ENCODE measurements at places on chromosomes 1 and 21.
A peak's percentile ranks its signal among the peaks of the same experiment; 100 is the strongest.

DNA sequence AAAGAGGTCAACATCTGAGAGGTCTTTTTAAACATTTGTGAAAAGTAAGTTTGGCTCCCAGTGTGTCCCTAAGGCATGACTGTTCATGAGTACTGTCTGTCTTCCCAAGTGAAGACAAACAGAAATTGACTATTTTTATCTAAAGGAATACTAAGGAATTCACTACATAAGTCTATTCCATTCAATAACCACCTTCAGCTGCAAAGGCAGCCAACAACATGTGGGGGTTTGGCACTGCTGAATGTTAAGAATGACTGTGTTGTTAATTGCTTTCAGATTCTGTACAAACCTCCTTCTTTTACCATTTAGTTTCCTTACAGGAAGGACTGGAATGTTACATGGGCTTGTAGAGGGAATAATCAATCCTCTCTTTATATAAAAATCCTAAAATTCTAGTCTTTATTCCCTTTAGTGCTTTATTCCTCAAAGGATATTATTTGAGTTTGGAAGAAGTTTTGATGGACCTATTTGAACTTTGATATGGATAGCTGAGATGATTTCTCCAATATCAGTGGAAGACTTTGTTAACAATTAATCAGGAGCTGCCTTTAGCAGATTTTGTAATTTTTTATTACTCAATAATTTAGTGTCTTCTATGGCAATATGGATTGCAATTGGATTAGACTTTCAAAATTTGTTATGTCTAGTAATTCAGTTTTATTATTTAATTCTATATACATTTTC is 201.7 kb upstream of the CHRM3 start:
- peak; percentile 80 for DNase-seq

GRCh38 chr1:175872588-175872987 is 129.2 kb upstream of the TNR start:
- no peak for DNase-seq

- DNase-seq = no peak
These were observed 599 bp downstream of the MKNK1 start for GRCh38 chr1:46603481-46603857.

GRCh38 chr21:37384416-37384815 is 17.8 kb downstream of the DYRK1A start:
- no peak for DNase-seq

DNA sequence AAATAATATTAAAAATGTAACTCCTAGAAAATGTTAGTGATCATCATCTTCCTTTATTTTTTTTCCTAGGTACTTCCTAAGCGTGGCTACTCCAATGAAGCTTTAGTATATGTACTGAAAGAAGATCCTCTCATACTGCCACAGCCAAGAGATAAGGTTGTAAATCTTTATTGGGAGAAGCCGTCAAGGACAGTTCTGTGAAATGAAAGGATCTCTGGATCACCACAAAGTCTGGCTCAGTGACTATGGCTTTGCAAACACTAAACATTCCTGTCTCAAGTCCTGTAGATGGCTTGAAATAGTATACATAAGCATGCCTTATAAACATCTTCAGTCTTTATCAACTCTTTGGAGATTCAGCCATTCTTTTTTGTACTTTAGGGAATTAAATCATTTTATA is 61.2 kb upstream of the DPH5 start:
- DNase-seq = no peak

DNA sequence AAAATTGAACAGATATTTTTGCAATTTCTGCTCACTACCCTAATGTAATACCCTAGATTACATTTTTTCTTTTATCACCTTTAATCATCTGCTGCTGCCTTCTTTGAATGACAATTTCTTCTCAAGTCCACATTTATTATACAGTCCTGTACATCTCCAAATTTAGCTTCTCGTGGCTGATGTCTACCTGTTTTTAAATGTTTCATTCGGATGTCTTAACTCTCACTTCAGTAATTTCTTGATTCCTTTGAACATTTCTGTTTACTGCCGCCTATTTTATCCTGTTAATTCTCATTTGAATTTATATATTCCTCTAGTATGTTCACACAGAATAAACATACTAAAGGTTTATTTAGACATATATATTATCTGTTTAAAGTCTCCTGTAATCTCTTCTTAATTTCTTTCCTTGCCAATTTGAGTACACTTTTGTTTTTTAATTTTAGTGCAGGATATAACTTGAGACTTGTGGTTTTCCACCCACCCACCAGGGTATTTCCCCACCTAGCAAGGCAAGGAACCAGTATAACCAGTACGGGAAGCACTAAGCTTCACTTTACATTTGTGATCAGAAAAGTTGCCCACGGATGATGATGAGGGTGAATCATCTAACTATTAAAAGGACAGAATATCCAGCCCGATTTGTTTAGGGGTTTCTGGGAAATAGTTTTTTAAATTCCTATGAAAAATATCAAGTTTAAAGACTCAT is 12.7 kb downstream of the INSL5 start:
- DNase-seq = no peak

GRCh38 chr1:90717665-90718410 is 736 bp upstream of the BARHL2 start:
- peak; percentile 60 for DNase-seq

DNA sequence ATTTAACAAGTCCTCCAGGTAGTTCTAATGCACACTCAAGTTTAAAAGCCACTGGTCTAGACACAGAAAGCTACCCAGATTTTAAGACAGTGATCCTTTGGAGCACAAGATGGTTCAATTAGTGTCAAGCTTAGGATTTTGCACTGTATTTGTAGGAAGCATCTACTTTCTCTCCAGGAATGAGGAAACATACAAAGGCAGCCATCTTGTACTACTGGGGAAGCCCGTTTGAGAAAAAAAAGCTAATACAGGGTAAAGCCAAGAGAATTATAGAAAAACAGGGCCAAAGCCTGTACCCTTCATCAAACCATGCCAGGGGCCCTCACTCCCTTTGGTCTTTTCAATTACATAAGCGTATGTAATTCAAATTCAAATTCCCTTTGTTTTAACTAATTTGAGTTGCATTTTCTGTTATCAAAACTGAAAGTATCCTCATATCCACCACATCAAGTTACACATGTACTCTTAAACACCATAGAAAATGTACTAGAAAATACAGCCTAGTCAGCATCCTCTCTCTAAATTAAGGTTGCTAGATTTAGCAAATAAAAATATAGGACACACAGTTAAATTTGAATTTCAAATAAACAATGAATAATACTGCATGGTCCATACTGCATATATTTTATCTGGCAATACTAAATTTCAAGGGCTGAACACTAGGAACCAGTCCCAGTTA is 17.4 kb downstream of the PIK3R3 start:
- DNase-seq = no peak

DNA sequence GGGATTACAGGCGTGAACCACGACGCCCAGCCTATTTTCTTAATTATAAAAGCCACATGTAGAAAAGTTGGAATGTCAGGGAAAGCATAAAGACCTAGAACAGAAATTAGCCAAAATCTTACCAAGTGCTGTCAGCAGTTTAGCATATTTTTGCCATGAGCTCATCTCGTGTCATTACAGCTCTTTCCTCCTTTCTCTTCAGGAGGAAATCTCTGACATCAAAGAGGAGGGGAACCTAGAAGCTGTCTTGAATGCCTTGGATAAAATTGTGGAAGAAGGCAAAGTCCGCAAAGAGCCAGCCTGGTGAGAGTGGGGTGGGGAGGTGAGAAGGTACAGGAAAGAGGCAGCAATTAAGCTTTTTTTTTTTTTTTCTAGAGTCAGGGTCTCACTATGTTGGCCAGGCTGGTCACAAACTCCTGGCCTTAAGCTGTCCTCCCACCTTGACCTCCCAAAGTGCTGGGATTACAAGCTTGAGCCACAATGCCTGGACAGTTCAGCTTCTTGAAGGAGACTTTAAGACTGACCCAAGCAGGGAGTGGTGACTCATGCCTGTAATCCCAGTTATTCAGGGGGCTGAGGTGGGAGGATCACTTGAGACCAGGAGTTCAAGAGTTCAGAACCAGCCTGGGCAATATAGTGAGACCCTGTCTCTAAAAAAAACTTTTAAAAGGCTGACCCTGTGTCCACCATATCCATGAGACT is 8.4 kb upstream of the BGLAP start:
- no peak for DNase-seq

DNA sequence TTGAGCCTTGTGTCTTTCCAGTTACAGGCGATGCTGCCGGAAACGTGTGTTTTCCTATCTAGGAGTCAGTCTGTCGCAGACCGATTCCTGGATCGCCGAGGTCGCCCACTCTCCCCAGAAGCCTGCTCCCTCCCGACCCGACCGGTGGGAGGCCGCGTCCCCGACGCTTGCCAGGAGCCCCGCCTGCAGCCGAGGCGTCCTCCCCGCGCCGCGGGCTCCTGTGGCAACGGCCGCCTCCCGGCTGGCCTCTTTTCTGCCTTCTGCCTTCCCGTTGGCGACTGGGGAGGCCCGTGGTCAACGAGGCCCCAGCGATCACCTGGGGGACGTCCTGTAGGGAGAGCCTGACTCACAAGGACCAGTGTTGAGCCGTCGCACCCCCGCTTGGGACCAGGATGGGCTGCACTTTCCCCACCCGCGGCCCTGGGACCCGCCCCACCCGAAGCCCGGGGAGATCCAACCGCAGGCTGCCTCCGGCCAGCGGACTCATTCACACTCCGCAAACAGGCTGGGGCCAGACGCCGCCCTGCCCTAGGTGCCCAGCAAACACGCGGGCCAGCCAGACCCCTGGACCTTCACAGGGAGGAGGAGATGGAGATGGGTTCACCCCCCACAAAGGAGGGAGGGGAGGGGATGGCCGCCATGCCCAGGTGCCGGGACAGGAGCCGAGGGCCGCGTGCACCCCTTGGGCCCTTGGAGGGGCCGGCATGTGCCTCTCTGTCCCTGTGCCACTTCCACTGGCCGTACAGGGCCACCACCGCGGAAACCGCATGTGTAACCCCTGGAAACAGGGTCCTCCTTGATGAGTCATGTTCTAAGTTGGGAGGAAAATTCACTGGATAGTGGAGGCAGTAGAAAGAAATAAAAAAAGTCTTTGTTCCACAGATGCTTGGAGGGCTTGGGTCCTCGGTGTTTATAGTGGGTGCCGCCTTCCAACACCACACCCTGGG is 7.2 kb upstream of the COL6A1 start:
- peak; percentile 91 for DNase-seq

DNA sequence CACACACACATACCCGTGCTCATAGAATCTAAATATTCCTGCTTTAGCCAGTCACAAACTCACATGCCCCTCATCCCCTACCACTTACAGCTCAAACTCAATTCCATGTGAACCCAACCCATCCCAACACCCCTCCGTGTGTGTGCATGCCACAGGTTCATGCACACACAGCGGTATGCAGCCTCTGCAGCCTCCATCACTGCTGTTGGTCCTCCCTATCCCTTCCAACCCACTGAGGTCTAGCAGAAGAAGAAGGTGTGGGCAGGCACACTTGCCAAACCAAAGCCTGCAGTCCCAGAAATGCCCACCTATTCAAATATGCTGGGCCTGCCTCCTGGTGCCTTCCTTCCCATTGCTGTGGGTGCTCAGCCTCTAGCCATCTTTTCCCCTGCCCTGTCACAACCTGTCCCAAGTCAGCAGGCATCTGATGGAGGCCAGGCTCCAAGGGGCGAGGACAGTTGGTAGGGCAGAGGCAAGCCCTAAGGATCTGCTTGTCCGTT is 26.2 kb downstream of the SLC2A1 start:
- no peak for DNase-seq

DNA sequence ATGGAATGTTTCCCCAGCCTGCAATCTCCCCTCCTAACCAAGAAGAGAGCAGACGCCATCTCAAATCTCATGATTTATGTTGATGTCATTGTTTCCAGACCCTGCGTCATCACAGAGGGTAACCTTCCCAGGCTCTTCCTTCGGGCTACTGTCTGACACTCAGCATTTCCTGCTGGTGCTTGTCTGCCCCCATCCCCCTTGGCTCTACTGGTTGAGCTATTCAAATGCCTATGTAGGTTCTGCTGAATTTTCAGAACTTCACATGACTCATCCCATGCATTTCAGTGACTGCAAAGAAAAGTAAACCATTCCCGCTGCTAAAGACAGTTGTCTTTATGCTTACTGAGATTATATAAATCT is 24.8 kb upstream of the ITPKB start:
- DNase-seq = peak; percentile 21

GRCh38 chr1:91879733-91880132 is 6.2 kb downstream of the TGFBR3 start:
- DNase-seq = peak; percentile 53

GRCh38 chr1:3183411-3183810 is 114.4 kb downstream of the PRDM16 start:
- no peak for DNase-seq

GRCh38 chr1:22745669-22746585 is 35.3 kb downstream of the EPHB2 start:
- no peak for DNase-seq

DNA sequence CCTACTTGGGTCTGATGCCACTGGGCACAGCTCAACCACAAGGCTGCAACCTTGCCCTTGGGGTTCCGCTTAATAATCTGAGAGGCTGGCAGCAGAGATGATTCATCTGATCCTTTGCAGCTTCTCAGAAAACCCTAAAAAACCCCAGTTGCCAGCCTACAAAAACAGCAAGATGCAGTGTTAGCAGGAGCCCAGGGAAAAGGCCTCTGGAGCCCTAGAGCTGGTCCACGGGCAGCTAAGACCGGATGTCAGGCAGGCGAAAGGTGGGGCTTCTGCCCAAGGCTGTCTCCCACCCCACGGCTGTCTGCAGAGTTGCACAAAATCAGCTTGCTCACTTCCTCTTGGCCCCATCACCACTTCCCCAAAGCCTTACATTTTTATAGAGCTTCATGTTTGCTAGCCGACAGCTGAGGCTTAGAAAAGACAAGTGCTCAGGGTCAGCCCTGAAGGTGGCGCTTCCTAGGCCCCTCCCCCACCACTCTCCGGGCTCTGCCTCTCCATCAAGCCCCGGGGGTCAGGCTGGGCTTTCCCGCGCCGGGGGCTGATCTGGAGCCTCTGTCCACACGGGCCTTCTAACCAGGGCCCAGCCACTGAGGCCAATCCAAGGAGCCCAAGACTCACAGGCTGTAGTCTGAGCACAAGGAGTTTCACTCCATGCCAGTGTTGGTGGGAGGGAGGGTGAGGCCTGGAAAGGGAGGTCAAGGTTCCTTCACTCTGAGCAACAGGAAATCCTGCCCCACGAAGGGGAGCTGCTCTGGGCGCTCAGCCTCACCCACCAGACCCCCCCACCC is 4.2 kb upstream of the ADORA3 start:
- DNase-seq = peak; percentile 90

DNA sequence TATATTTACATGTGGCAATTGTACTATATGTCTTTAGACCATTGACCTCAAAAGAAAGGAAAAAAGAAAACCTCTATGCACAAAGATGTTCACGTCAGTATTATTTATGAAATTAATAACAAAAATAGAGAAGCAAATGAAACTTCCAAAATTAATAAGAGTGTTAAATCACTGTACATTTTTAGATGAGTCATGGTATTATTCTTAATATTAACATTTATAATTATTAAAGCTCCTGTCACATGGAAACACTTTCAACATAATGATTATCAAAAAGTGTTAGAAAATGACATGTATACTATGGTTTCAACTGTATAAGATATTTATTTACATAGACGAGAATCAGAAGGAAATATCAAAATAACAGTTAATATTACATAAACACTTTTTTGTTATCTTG is 324.9 kb upstream of the RUNX1 start:
- DNase-seq = no peak

- no peak for DNase-seq
These were observed 449.8 kb downstream of the SIPA1L2 start for GRCh38 chr1:232179896-232180778.

- no peak for DNase-seq
These were observed 126.9 kb downstream of the NOS1AP start for GRCh38 chr1:162196387-162196786.

GRCh38 chr1:177863796-177864195 is 106.1 kb downstream of the SEC16B start:
- DNase-seq = no peak

Data from muscle of leg (tissue), 16 donors.